ENCODE measurements at places on chromosomes 5 and 9.

GRCh38 chr9:20290257-20290656 is 332.0 kb downstream of the MLLT3 start:
- DNase-seq, result no peak

GRCh38 chr5:160824301-160825001 is 27.6 kb downstream of the ATP10B start:
- no peak for DNase-seq

- DNase-seq, result no peak
Observed at GRCh38 chr5:142837081-142837725, 67.0 kb downstream of the ARHGAP26 start.

DNA sequence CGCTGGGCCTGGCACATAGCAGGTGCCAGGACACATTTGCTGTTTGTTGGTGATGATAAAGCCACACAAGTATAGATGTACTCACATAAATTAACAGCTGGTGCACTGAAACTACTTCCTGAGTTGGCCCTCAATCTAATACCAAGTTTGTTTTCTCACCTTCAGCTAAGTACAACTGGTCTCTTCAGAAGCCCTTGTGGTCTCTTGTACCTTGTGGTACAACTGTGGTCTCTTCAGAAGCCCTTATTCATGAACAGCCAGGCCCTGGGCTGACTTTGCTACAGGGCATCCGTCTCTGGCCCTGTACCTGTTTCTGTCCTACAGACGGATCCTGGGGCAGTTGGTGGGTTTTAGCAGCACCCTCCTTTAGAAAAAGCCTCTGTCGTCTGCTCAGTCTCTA is 81.5 kb downstream of the DAB2IP start:
- no peak for DNase-seq

- no peak for DNase-seq
Observed at GRCh38 chr9:12771891-12772290, 2.9 kb upstream of the LURAP1L start.

All from activated naive CD4-positive, alpha-beta T cell treated with anti-CD3 and anti-CD28 coated beads, Interleukin-2, amount 50 U/mL, for 72 hours (primary cell).